ENCODE measurements at places on chromosomes 13 and 19.

DNA sequence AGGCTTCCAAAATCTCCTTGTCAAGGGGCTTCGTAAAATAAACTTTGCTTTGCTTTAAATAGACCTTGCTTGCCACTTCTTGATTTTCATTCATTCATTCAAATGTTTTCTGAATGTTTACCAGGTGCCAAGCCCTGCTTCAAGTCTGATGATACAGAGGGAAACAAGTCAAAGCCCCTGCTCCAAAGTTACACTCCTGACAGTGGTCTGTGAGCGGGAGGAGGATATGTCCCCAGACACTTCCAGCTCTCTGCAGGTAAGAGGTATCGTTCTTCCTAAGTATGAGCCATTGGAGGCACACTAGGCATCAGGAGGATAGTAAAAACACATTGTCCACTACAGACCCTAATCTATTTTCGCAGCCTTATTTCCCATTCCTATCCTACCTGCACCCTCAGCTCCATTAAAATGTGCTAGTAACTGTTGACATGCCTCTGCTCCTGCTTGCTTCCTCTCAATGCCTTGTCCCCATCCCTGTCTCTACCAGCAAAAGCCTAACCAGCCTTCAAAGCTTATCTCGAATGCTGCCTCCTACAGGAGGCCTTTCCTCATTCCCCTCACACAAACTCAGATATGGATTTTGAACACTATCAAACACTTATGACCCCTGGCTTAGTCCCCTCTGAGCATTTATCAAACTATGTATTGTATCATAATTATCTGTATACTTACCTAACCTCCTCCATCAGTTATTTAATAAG is 6.2 kb upstream of the WBP4 start:
- no peak for DNase-seq

DNA sequence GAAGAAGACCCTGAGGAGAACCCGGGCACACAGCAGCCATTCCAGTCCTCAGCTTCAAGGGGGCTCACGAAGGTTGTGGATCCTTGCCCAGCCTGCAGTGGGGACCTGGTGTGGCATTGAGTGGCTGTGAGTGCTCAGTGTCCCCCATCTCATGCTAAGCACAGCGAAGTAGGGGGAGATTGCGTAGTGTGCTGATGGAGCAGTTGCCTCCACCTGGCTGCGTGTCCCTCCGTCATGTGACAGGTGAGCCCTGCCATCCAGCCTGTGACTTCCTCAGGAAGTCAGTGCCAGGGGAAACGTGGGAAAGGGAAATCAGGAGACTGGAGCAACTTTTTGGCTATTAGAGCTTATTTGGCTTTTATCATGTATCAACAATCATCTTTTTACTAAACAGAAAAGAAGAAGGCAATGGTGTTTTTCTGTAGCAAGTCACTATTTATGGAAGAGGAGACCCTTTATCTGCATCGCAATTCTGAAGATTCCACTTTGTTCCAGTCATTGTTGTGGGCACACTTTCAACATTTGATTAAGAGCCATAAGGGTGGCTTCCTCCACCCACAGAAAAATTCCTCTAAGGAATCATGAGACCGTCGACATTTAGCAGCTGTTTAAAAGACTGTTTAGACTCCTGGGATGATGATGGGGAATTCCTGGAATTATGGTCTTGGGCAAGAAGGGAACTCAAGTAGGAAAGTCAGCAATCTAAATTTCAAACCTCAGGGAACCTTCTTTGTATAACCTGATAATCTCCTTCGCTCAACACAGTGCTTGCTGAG is 126.8 kb upstream of the SPATA13 start:
- no peak for DNase-seq

DNA sequence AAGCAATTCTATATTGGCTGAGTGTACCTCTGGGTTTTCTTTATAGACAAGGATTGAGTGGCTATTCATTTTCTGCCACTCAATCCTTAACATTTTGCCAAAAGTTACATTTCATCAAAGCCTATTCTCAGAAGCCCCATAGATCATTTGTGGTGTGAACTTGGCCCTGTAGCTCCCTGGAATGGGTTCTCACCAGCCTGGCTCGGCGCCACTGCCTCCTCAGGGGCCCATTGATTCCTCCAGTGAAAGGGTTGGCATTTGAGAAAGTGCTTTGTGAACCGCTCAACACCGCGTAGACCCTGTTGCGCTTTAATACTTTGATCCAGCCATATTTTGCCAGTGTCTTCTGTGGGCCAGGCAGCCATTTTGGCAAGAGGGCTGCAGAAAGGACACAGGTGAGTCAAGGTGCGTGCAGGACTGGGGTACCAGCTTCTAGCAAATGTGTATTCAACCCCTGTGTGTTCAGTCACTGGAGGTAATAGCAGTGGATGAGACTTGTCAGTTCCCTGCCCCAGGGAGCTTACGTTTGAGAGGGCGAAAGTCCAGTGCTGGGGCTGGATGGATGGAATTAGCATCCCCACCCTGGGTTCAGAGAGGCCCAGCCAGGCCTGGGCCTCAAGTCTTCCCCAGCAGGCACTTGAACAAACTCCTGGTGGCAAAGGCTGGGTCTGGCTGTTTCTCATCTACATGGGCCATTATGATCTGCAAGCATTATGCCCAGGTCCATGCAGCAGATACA is 3.8 kb downstream of the RAB8A start:
- no peak for DNase-seq

DNA sequence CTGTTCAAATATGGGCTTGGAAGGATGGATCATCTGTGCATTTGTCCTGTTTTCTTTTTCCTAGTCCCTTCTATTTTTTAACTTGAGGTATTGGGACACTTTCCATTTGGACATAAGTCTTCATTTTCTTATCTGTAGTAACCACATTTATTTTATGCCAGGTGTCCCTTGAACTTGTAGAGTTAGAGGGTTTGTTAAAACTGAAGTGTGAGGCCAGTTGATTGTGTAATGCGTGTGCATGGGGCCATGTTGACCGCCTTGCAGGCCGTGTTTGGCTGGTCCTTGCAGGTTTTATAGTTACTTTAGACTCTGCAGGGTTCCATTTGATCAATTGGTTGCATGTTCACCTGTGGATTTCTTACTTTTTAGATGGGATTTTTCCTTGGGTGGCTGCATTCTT is 21.0 kb downstream of the SAE1 start:
- no peak for DNase-seq

GRCh38 chr19:4067396-4068046 is 822 bp upstream of the ZBTB7A start:
- no peak for DNase-seq

- peak; percentile 73 for DNase-seq
Observed at GRCh38 chr13:77465603-77466195, 69.8 kb upstream of the SCEL start.

DNA sequence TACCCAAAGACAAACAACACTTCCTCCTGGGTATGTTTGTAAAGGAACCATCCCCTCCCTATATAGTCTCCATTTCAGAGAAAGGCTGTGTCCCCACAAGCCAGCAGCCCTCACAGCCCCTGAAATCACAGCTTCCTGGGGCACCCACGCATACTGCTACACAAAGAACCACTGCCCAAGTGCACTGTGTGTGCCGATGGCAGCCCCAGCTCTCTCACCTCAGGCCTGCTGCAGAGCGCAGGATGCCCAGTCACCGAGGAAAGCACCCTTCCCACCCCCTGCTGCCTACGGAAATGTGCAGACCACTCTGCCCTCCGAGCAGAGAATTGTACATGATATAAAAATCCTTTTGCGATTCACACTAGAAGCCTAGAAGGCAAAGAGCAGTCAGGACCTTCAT is 39.4 kb downstream of the SOHLH2 start:
- no peak for DNase-seq
